Mononuclear cell (primary cell): ENCODE measurements at places on chromosomes 3 and 15. TPM values are rescaled to one million over a fixed set of nuclear protein-coding genes. Genes with fewer than 3 reads are reported as not detected.

C3orf52 gene
- 1.3 TPM for total RNA-seq

CCDC71 gene
- 15.4 TPM for total RNA-seq

SLC12A8 gene
- not detected for total RNA-seq

PARP15 gene
- total RNA-seq, result 44.4 TPM

SCG5 gene
- total RNA-seq, result 0.21 TPM

SMAD6 gene
- 1.9 TPM for total RNA-seq
